ENCODE measurements at places on chromosomes 1 and 21.

GRCh38 chr1:14140831-14141401, 440.9 kb downstream of the PRDM2 start:
- DNase-seq, result no peak

DNA sequence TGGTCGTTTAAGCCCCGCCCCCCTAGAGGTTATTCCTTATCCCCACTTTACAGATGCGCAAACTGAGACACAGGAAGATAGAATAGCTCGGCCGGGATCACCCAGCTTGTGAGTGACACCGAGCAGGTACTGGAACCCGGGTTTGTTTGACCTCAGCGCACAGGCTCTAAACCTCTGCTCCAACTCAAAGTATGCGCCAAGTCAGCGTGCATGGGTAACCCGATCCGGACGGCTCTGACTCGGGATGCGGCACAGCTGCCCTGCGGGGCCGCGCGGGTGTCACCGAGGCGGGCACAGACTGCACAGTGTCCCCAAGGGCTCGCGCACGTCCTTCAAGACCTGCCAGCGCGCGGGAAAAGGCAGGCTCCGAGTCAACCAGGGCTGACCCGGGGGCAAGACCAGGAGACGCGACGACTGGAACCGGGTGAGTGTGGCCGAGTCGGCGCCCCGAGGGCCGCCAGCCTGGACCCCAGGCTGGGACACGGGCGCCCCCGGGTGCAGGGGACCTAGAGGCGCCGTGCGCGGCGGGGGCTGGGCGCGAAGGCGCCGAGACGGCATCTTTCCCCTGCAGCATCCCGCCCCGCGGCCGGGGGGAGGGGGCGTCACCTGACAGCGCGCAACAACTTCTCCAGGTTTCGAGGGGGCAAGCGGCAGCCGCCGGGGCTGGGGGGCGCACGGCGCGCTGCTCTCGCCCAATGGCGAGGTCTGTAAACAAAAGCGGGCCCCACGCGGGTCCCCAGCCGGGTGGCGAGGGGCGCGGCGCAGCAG, 101.9 kb upstream of the SOD1 start:
- DNase-seq, result no peak

- no peak for DNase-seq
Observed at GRCh38 chr1:185556561-185556960, 177.6 kb upstream of the HMCN1 start.

DNA sequence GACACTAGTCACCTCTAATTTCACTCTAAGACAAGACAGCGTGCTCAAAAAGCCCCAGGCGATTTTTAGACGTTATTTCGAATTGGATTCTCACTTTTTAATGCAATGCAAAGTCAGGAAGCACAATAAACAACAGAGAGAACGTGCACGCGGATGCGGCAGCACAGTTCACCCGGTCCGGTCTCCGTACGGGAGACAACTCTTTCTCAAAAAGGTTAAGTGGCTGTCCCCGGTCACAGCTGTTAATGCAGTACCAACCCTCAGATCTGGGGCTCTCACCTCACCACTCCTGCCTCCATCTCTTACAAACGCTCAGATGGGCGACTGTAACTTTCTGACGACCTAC, 1.2 kb downstream of the HP1BP3 start:
- DNase-seq, result peak; percentile 12

GRCh38 chr1:6953216-6953615, 168.0 kb downstream of the CAMTA1 start:
- no peak for DNase-seq

GRCh38 chr1:188888386-188888785, 1589.3 kb downstream of the BRINP3 start:
- DNase-seq, result no peak

DNA sequence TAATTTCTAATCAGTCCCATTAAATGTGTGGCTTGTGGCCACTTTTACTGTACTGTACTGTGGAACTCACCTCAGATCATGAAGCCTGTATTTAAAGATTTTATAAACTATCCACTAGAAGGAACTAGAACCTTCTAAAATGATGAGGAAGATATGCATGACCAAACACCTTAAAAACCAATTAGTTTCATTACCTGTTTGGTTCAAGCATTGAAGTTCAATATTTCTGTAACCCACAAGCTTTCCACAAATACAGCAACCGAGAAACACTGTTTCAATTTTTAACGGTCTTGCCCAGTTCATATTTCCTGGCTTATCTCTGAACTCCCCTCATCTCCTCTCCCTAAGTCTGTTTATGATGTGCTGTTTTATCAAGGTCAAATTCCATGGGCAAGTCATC, 264.3 kb upstream of the PLD5 start:
- no peak for DNase-seq

DNA sequence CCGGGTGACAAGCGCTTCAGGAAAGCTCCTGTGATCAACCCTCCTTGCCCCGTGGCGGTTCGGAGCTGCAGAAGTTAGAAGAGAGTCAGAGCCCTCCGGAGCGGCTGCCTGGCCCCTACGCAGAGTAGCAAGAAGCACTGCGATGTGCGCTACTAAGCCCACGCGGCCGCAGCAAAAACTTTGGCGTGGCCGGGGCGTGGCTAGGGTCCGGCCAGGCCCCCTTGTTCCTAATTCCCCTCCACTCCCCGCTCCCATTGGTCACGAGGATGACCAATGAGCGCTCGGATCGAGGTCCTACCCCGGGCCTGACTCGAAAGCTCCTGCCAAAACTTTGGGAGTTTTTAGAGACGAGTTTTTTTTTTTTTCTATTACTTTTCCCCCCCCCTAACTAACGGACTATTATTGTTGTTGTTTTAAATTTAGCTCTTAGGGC, at the start of gene HLX:
TSS of gene HLX (plus strand) at position 368 of the 433 bp plus-strand sequence. CDS start 415 bp downstream, outside the sequence.
- DNase-seq, result peak; percentile 68

- DNase-seq, result no peak
Observed at GRCh38 chr1:43308635-43309404, 8.0 kb downstream of the TIE1 start.

DNA sequence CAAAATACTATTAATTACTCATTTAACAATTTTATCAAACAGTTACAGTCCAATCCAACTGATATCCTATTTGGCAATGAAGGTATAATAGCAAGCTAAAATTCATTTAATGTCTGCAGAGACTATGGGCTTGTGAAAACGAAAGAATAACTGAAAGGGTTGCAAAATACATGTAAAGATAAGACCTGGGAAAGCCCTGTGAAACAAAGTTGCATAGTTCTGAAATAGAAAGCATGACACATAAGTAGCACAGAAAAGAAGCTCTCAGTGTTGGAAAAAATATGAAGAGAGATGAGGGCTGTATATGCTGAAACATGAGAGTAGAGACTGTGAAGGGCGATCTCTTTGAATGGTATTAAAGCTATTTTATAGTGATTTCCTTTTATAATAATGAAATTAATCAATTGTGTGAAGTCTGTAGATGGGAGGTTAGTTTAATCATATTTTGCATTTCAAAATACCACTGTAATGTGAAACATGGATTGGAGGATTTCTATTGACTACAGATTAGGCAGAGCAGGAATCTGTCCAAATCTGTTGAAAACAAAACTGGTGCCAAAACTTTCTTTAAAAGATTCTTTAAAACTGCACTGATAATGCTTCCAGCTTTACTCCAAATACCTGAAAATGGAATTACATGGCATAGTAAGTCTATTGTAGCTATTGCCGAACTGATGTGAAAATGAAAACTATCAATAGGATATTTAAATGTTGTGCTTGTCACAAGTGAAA, 1518.9 kb upstream of the B3GALT2 start:
- no peak for DNase-seq

DNA sequence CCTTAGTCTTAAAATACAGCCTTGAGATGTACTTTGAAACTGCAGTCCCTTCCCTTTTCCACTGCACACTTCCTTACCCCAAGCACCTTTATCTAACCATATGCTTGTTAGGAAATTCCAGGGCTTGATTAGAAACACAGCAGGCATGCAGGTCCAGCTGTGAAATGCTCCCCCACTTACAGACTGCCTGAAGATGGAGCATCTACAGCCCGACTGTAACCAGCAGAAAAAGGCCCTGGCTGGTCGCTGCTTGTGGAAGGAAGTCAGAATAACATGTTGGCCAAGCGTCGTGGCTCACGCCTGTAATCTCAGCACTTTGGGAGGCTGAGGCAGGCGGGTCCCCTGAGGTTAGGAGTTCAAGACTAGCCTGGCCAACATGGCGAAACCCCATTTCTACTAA, 37.2 kb downstream of the VN1R5 start:
- no peak for DNase-seq

DNA sequence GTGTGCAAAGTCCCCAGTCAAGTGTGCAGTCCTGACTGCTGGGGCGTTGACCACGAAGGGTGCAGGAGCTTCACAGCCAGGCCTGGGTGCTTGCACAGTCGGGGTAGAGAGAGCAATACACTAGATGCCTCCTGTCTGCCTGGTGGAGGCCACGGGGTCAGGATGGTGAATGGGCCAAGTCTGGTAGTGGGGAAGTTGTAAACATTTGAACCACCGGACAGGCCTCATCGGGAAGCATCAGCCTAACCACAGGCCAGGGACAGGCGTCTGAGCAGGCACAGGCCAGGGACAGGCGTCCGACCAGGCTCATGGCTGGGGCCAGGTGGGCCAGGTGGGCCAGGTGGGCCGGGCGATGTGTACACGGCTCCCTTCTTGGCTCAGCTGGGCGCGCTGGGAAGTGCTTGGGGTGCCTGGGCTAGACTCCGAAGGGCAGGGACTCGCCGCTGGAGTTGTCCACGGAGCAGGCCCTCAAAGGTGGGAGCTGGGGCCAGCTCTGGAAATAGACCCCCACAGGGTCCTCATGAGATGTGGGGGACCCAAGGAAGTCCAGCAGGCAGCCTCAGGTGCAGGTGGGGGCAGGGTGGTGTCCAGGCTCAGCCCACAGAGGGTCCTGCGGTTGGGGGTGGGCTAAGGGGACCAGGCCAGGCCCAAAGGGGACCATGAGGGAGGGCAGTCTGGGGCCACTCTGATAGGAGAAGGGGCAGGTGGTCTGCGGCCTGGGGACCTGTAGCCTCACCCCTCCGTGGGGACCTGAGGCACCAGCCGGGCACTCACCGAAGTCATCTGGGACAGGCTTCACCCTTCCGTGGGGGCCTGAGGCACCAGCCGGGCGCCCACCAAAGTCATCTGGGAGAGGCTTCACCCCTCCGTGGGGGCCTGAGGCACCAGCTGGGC, 15.0 kb downstream of the COL6A1 start:
- DNase-seq, result no peak

DNA sequence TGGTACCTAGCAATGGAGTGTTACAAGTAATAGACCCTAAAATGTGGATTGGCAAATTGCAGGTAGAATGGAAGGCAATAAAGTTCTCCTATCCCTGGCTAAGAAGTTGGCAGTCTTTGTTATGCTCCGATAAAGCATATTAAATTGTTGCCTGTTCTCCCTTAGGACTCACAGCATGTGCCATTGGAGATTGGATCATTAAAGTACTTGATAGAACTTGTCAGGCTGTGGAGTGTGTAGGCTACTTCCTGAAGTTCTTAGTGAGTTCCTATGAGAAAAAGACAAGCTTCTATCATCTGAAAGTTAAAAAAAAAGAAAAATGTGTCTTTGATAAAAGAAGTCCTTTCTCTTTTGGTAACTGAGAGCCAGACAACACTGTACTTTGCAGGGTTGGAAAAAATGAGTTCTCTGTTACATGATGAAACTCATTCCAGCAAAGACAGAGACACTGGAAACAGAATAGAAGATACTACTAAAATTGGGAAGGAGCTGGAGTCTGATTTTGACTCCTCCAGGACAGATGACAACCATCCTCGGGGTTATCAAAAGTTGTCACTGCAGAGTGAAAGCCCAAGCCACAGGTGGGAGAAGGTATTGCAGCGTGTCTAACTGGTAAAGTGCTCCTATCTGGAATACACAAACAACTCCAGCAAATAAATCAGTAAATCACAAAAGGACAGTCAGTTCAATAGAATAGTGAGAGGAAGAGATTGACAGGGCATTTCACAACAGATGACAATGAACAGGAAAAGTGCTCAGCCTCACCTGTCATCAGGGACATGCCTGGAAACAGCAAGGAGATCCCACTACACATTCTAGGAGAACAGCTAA, 87.5 kb upstream of the WDR26 start:
- DNase-seq, result no peak

DNA sequence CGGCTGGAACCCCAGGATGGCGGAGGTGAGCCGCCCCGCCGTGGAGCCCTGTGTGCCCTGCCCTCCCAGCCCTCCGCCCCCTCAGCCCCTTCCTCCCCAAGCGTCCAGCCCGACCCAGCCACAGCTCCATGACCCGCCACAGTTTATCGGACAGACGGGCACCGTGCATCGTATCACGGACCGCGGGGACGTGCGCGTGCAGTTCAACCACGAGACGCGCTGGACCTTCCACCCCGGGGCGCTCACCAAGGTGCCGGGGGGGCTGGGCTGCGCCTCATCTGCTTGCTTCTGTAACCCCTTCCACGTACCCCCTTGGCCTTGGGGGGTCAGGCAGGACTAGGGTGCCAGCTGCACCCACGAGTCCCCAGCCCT, 6.6 kb upstream of the MMP23B start:
- DNase-seq, result no peak

GRCh38 chr1:226940029-226940805, at the start of gene COQ8A:
TSS of gene COQ8A (plus strand) at chr1:226940294. CDS start at chr1:226961386, 21,092 bp downstream.
- DNase-seq, result peak; percentile 99

- no peak for DNase-seq
Observed at GRCh38 chr1:115867216-115867615, 26.3 kb upstream of the NHLH2 start.

DNA sequence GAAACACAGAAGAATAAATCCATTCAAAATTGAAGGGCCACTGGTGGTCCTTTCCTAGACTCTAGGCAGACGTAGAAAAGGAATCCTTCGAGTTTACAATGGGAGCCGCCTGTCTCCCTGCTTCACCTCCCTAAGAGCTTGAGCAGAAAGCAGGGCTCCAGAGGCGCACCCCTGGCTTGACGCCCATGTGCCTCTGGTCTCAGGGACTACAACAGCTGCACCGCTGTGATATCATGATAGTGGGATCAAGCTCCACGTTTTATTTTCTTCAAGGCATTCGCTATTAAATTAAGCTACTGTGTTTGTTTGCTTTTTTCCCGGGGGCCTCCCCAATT, 403 bp upstream of the C1orf122 start:
- no peak for DNase-seq

GRCh38 chr1:240612811-240613210, 856 bp upstream of the GREM2 start:
- no peak for DNase-seq

DNA sequence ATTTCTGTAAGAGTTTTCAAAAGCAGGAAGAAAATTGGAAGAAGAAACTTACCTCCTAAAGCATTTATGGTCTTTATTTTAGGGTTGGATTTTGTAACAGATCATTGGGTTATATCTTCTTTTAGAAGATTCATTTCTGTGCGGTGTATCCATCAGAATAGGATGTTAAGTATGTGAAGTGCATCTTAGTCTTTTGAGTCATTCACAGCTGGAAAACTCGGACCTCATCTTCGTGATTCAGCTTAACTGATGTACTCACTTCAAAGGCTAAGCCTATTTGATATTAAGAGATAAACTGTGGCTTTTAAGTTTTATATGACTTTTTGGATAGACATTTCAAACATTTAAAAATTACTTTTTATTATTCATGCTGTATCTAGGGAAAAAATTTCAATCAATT, 56.3 kb downstream of the GIPC2 start:
- no peak for DNase-seq

Data from CMK (cell line).